ENCODE measurements at places on chromosomes 12 and 14.

DNA sequence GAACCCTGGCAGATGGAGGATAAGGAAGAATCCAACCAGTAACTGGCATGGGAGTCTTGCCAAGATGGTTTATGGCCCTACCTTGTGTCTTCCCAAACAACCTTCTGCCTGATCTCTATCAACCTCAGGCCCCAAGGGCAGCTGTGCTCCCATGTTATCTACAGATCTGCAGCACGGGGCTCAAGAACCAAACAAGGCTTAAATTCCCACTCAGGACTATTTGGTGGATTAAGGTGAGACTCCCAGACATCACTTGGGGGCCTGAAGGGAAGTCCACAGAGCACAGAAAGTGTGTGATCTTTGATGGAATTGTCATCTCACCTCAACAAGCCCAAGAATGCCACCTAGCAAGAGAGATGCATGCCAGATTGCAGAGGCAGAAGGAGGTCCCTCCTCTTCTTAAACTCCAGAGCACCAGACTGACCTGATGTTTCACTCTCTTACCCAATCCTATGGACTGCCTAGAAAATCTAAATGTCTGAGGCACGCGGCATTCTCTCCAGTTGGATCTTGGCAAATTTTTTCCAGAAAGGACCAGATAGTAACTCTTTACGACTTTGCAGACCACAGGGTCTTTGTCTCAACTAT, 759.5 kb upstream of the TBX3 start:
- no peak for ATAC-seq

DNA sequence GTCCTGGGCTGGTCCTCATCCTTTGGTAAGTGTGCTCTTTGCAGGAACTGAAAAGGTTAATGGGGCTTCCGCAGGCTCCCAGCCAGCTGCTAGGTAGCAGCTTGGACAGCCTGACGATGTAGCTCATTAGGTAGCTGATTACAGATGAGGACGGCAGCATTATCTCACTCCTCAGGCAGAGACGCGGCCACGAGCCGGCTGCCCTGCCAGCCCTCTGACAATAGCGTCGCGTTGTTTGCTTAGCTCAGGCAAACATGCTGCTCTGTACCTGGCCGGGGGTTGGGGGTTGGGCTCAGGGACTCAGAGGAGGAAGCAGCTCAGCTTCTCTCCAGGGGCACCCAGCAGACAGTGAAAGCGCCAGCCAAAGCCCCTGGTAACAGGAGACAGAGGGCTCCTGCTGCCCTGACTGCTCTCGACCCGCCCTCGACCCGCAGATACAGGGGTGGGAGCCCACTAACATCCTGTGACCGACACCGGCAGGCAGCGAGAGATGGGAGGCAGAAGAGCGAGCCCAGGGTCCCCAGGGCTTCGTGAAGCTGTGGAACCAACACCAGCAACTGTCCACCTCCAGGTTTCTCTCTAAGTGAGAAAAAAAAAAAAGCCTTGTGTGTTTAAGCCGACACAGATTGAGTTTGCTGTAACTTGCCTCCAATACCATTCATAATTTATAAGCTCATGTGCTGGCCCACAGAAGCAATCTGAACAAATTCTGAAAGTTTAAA, 53.4 kb upstream of the DLK1 start:
- no peak for ATAC-seq

DNA sequence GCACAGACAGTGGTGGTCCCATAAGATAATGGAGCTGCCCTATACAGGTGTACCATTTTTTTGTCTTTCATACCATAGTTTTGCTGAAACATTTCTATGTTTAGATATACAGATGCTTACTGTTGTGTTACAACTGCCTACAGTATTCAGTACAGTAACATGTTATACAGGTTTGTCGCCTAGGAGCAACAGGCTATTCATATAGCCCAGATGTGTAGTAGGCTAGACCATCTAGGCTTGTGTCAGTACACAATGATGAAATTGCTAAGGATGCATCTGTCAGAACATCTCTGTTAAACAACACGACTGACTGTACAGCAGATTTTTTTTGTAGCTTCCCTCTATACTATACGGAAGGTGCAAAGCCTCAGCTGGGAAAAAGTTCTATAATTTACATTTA, 30.5 kb downstream of the RAD9B start:
- ATAC-seq, result no peak

- no peak for ATAC-seq
Observed at GRCh38 chr12:95629392-95629791, 78.1 kb upstream of the USP44 start.

Measured in SK-N-SH treated with all-trans-retinoic acid at 6 μM for 48 hours (cell line).